ENCODE measurements at places on chromosomes 6 and 20.
A peak's percentile ranks its signal among the peaks of the same experiment; 100 is the strongest.

DNA sequence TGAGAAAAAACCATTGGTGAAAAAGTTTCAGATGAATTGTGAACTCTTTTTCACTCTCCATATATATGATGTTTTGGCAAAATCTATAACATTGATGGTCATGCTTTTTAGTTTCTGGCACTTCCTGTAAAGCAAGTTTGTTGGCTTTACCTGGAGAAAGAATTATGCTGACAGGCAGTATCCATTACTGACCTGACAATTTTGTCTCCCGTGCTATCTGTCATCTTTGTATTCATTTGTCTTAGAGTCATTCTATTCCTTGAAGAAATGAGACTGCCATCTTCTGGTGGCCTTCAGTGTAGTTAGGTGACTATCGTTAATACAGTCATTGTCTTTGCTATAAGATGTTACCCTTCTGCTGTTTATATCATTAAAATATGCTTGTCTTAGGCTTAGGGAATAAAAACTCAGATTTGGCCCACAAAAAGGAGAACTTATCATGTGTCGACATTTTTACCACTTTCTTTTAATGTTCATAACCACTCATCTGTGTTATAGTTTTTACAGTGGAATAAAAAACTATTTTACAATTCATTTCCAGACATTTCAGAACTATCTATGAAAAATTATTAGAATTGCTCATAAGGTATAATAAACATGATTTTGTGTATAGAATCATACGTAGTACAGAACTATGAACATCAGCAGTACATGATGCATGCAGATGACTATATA is 707.0 kb downstream of the EPM2A start:
- no peak for DNase-seq

GRCh38 chr20:36886859-36887751 is 11.2 kb downstream of the TLDC2 start:
- DNase-seq: peak; percentile 71

- DNase-seq: no peak
Measured at GRCh38 chr6:111806165-111806547, 67.1 kb downstream of the FYN start.

GRCh38 chr6:134016558-134016814 is 35.9 kb downstream of the SLC2A12 start:
- no peak for DNase-seq

DNA sequence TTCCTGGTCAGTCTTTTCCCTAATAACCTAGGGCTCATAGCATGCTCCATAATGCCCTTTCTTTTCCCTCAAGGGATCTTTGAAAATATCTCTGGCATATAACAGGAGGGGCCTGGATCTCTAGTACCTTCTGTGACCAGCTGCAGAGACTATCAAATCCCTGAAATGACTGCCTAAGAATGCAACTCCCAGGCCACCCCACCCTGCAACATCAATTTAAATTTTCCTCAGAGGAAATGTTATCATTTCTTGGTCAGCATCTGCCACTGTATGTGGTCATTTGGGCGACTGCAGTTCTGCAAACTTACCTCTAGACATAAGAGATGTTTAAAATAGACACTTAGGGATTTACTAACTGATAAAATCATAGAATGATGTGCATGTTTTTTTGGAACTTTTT is 200.2 kb downstream of the KCNQ5 start:
- DNase-seq: no peak

DNA sequence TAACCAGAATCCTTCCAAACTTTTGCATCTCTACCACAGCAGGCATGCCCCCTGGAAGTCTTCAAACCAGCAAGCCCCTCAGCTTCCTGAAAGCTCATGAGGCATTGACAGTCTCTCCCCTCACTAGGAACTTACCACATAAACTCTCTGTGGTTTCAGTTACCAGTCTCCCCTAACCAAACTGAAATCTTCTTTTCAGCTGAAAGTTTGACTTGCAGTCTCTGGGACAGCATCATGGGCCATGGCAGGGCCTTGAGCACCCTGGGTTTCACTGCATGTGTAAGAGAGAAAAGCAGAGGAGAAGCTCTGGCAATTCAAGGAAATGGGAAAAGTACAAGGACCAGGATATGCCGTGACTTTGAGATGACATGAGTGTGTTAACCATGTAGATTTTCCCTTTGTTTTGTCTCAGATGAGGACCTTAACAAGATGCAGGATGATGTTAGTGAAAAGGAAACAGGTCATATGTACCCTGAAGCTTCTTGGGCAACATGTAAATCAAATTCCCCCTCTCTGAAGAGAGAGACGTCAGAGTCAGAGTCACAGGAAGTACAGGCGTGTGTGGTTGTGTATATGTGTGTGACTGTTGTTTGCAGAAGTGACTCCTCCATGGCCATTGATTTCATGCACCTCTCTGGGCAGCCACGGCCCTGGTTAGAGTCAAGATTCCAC is 106.3 kb downstream of the TNFRSF21 start:
- no peak for DNase-seq

DNA sequence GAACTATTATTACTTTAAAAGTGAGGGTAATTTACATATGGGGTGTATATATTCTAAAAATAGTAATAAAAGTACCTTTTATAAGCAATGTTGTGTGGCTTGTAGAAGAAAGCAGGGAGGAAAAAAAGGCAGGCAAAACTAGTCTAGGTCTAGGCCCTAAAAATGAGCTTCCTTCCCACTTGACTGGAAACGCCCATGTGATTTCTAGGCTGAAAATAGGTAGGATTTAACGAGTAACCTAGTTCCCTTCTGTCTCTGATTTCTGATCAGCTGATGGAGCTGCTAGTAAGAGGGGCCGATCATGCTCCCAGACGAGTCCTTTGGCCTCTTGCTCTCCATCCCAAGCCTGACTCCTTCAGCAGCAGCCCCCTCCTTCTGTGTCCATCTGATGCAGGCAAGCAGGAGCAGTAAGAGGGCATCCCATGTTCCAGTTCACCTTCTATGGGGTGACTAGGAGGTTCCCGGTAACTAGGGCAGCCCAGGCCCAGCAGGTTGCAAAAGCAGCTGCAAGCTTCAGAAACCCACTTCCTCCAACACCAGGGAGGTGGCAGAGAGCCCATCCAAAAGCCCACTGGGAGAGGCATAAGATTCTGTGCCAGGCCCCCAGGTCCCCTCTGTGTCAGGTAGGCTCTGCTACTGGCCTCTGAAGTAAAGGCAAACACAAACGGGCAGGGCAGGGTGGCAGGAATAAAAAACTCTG is 24.4 kb downstream of the TBC1D20 start:
- DNase-seq: no peak

- DNase-seq: no peak
Measured at GRCh38 chr6:159953091-159953601, 15.7 kb upstream of the IGF2R start.

DNA sequence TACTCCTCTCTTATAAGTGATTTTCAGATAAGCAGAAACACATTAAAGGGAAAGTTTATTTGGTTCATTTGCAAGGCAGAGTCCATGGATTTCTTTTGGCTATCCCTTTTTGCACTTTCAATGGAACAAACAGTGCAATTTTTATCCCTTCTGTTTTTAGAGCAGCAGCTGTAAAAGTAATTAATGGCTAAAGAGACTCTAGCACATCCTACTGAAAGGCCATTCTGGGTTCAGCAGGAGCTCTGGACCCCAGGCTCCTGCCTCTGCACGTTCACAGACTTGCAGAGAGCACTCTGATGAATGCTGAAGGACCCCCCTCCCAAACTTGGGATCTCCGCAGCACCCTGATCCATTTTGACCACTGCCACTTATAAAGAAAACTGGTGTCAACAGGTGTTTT is 40.3 kb upstream of the PDE7B start:
- DNase-seq: no peak

DNA sequence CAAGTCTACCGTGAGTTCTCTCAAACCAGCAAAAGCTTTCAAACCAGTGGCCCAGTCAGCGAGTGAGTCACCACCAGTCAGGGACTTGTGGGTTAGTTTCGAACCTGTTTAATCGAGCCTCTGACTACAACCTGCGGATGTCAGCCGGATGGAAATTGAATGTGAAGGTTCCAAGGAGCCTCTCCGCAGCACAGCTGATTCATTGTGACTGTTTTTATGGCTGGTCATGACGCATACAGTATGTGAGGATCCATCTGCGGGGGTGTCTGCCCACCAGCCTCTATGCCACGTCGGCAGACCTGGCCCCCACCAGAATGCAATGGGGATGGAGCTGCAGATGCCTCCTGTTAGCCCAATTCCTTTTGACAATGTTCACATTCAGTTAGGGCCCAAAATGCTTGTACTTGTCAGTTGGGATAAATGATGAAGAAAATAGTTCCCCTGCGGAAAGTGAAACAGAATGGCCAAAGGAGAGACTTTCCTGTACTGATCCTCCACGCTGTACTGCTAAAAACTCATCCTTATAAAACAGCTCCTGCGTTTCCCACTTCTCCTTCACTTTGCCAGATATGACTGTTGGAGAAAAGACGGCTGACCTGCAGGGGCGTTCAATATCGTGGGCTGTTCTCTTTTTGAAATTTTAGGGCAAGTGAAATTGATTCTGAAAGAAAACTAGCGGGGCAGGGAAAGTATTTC is 206.6 kb downstream of the TFAP2B start:
- no peak for DNase-seq

DNA sequence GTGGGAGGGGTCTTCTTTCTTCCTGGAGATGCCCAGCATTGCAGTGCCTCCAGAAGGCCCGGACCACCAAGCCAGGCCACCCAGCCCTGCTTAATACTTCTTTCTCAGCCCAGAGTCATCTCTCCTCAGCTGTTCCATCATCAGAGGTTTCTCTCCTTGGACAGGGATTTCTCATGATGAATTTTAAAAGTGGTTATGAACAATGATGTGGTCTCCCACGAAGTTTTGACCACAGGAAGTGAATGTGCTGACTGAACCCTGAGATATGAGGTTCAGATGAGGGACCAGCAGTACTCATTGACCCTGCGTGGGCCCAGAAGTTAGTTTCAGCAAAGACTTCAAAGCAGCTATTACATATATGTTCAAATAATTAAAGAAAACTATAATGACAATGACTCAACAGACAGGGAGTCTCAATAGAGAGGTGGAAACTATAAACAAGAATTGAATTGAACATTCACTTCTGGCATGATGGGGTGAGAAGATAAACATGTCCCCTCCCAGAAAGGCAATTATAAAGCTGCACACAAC is 114.5 kb upstream of the SLC22A16 start:
- DNase-seq: no peak

Measured in hypothalamus (tissue), 51 donors.